Cardiac septum (tissue), 1 donor: ENCODE measurements at places on chromosomes 11 and 22.
A peak's percentile ranks its signal among the peaks of the same experiment; 100 is the strongest.

DNA sequence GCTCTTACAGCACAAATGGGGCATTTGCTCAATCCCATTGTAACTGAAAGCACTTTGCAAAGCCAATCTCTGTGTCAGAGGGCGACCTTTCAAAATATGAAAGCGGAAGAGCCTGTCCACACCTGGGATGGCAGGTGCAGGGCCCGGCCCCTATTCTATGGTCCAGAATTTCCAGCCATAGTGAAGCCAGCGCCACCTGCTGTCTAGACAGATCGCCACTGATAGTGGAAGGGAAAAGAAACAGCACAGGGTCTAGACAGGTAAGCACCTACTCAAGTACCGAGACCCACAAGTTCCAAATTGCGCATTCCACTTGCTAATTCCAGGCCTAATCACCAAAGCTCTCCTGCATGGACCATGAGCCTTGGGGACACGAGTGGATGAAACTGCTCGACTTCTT lies 141.4 kb downstream of the NTM start:
- DNase-seq = no peak

DNA sequence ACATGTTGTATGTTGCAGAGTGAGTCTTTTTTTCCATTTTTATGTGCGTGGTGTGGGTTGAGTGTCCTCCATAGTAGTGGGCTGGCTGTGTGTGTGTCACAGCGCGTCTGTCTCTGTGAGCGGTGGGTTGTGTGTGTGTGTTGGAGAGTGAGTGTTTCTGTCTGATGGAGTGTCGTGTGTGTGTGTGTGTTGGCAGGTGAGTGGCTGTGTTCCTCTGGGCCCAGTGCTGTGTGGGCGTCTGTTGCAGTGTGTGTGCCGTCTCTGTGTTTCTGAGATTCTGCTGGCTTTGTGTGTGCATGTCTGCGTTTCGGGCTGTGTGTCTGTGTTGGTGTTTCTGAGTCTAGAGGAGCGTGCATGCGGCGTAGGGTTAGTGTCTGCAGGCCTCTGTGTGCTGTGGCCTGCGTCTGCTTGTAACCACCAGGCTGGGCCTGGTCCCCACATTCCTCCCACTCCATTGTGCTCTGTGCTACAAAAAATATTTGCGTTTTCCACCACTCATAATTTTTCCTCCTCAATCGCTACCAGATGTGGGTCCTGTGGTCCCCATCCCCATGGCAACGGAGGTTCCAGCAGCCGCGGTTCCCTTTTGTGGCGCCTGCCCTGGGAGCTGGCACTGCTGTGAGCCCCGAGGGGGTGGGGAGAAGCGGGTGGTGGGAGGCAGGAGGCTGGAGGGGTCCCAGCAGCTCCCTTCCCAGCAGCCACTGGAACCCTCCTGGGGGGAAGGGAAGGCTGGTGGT lies 15.2 kb downstream of the SCARF2 start:
- DNase-seq = no peak

DNA sequence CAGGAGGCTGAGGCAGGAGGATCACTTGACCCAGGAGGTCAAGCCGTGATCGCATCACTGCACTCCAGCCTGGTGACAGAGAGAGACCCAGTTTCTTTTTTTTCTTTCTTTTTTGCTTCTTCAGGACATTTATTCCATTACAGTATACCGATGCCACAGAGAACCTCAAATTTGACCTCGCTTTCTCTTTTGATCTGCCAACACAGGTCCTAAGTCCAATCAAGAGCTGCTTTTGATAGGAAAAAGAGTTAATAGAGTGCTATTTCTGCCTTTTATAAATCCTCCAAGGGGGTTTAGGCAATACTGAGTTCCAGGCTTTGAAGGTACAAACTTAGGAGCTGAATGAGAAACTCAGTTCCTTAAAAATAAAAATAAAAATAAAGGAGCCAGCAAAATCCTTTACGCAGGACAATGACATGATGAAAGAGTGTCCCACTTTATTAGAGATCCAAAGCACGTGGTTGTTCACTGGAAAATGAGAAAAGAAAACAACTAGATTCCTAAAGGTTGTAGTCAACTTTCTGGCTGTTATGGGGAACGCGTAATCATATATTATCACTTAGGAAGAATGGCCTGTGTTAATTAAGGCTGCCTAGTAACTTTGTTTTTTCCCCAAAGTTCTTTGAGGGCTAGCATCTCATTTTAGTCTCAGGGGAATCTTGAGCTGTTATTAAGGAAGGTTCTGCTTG lies 27.2 kb downstream of the FADD start:
- no peak for DNase-seq

DNA sequence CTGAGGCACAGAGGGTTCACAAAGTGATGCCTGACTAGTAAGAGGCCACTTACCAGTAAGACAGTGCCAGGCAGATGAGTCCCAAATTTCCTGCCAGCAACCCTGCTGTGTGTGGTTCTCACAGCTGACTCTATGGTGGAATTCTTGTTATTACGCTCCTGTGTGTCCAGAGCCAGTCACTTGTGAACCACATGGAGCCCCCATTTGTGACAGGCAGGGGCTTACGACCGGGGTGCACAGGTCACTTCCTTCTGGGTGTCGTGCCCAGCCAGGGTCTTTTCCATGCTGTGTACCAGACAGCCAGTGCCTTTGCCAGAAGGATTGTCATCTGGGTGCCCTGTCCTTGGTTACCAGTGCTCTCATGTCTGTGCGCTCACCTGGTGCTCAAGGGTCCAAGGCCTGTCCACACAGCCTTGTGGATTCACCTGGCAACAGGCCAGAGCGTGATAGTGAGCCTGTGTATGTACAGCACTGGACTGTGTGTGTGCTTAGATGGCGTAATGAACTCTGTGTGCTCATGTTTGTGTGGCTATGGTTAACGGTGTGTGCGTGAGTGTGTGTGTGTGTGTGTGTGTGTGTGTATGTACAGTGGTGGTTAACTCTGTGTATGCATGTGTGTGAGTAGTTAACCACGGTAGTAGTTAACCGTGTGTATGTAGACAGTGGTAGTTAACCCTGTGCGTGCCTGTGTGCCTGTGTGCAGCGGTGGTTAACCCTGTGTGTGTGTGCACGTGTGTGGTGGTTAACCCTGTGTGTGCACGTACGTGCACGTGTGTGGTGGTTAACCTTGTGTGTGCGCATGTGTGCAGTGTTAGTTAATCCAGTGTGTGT lies 18.6 kb downstream of the GRAMD4 start:
- DNase-seq = no peak

DNA sequence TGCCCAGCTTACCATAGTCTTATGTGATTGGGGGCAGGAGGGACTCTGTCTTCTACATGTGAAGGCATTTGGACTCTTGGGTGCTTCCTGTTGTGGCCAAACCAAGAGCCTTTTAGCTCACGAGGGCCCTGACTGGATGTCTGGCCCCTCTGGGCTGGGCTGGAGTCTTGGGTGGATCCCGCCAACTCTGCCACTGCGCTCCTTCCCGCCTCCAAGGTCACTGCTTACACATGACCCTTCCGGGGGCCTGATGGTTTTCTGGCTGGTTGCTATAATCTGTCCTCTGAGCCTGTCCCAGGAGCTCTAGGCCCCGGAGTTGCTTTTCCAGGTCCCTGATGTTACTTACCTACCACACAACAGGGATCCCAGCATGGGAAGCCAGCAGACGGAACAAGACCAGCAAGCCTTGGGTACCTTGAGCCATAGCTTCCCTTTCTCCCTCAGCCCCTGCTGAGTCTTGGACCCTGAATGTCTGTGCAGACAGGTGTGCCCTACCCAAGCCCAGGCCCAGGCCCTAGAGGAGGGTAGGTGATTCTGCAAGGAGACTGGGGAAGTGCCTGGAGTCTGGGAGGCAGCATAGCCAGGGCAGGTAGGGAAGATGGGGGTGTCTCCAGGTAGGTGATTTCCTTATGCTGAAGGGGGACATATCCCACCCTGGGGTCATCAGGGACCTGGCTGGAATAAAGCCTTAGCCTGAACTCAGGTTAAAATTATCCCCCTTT lies 100.3 kb downstream of the TSPAN18 start:
- DNase-seq = no peak

GRCh38 chr11:3021125-3021524 lies 29.0 kb upstream of the NAP1L4 start:
- DNase-seq = no peak

DNA sequence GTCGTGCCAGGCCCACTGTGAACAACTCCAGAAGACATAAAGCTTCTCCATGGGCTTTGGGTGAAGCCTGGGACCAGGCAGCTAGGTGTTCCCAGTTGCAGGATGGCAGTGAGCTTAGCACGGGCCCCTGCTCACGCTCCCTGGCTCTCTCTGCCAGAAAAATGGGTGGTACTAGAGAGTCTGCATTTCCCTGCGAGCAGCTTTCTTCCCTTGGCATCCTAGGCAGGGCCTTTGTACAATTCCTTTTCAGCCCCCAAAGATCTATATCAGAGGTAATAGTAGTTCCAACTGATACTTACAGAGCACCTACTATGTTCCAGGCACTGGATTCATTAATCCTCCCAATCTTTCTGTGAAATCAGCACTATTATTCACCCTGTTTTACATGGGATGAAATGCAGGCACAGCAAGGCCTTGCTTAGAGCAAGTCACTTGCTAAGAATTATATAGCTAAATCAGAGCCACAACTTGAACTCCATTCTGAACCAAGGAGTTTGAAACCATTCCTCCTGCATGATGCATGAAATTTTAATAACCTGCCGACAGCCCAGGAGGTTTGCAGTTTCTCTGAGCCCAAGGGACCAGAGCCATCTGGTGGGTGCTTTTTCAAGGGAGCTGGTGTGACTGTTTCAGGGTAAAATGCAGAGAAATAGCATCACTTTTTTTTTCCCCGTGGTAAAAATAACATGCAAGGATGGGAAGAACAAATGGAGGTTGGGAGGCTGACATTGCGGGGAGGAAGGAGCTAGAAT lies 22.7 kb downstream of the NAV2 start:
- DNase-seq = no peak

DNA sequence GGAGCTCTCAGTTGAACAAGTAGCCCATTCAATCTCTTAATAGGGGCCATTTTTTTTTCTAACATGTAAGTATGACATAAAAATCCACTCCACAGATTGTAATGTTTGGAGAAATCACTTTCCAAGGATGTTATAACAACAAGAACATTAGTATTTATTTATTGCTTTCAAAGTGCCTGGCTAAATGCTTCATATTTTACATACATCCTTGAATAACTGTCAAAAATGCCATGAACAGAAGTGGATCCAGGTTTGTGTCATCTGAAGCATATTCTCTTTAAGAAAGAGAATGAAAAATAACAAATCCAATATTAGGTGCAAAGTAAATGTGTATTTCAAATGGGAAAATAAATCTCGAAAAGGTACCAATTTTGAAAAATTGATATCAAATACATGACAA lies 344.0 kb upstream of the FAT3 start:
- DNase-seq = no peak

DNA sequence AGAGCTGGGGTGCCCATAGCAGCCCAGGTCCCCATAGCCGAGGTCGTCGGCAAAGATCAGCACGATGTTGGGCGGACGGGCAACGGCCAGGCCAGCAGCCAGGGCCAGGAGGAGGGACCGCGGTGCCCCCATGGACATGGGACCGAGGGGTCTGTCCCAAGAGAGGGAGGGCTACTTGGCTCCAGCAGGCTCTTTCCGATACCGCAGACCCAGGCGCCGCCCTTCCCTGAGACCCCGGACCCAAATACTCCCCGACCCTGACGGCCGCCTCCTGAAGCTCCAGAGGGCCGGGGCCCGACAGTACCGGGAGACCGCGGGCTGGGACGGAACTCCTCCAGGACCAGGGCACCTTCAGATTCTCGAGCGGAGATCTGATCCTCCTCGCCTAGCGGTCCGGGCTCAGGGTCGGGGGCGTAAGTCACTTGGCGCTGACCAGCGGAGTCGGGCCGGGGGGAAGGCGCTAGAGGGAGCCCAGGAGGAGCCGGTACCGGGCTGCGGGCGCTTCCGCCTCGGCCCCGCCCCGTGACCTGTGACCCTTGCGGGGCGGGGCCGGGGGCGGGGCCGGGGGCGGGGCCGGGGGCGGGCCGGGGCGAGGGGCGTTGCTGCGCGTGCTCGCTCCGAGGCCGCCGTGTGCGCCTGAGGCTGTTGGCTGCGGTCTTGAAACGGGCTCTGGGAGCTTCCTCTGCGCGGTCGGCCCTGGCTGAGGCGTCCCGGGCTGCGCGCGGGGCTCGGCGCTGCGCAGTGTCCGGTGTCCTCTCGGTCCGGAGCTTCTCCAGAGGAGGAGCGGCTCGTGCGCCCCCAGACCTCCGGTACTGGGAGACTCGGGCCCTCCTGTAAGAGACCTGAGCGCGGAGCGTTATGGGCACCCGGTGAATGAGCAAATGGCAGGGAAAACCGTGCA lies at the start of gene ARSA:
Gene ARSA, minus strand, starts transcription at position 511 of the 901 bp plus-strand sequence. Its CDS starts 373 bp downstream, at position 138.
- peak; percentile 92 for DNase-seq

GRCh38 chr11:117633976-117634755 lies 162.8 kb downstream of the DSCAML1 start:
- DNase-seq = no peak

DNA sequence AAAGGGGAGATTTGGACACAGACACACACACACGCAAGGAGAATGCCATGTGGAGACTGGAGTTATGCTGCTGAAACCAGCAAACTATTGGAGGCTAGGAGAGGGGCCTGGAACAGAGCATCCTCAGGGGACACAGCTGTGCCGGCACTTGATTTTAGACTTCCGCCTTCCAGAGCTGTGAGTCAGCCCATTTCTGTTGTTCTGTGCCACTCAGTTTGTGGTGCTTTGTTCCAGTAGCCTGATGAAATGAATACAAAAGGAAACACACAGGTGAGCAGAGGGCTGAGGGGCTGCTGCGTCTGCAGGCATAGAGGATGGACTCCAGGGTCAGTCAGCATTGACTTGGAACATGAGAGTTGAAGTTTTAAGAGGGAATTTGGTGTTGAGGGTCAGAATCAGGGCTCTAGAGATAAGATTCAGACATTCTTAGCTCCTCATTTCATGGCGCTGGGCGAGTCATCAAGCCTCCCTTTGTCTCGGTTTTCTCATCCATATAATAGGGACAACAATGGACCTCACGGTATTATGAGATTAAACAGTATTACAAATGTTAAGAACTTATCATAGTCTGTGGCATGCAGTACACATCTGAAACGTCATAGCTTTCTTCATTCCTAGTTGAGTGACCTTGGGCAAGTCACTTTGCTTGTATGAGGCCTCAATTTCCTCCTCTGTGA lies 191.0 kb downstream of the MIAT start:
- no peak for DNase-seq

DNA sequence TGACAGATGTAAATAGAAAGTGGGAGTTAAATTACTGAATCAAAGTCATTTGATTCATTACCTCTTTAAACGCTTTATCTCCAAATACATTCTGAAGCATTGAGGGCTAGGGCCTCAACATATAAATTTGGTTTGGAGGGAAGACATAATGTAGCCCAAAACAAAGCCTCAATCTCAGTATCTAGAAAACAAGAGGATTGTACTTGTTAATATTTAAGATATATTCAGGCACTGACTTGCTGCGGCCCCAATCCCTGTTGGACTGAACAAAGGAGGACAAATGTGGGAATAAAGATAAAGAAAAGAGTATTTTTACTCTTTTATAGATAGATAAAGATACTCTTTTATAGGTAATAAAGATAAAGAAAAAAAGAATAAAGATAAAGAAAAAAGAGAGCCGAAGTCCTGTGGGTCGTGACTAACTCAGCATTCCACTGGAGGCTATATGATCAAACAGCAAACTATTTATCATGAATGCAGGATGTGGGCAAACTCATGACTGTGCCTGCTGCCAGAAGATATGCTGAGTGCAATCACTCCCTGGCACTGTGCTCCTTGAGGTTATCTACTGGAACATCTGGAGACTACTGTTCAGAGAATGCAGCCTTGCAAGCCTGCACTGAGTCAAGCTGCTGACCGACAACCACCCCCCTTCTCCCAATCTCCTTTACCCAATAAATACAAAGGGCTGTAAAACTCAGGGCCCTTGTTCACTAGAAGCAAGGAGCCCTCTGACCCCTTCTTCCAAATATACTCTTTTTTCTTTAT lies 6.9 kb downstream of the OR10V1 start:
- no peak for DNase-seq
